Naive thymus-derived CD4-positive, alpha-beta T cell (primary cell): ENCODE measurements at places on chromosomes 3 and 15. TPM values are rescaled to one million over a fixed set of nuclear protein-coding genes. Genes with fewer than 3 reads are reported as not detected.

Gene PRR20G
- not detected for total RNA-seq

GRCh38 chr15:52558196-52558595, 10.6 kb downstream of the ARPP19 start:
- no peak overlapping the region for H3K27ac ChIP-seq
- peaks cover 22% of the 10 kb centered on the region for H3K36me3 ChIP-seq

GRCh38 chr3:14925729-14926591, 21.4 kb upstream of the NR2C2 start:
- no peaks in the 10 kb centered on the region for H3K36me3 ChIP-seq
- no peak overlapping the region for H3K4me3 ChIP-seq
- DNase-seq, result no peak
- no peaks in the 10 kb centered on the region for H3K27me3 ChIP-seq

DNA sequence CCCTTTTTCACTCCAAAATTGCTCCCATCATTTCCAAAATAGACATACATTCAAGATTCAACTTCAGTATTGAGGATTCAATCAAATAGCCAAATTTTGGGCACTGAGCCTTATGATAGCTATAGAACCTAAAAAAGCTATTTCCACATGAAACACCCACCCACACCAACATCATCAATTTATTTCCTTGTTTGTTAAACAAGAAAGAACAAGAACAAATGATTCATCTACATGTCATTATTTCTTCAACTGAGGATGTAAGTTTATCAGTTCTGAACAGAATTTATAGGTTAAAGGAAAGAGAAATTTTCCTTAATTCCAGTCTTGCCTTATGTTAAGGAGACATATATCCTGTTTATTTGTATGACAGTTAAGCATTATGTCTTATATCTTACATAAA, 32.2 kb downstream of the DPPA2 start:
- no peaks in the 10 kb centered on the region for H3K36me3 ChIP-seq
- no peak overlapping the region for H3K27ac ChIP-seq
- H3K27me3 ChIP-seq, result no peaks in the 10 kb centered on the region
- no peak for DNase-seq
- H3K4me3 ChIP-seq, result no peak overlapping the region
- no peaks in the 10 kb centered on the region for H3K4me1 ChIP-seq
